ENCODE measurements at places on chromosomes 12 and 14.
A peak's percentile ranks its signal among the peaks of the same experiment; 100 is the strongest.

DNA sequence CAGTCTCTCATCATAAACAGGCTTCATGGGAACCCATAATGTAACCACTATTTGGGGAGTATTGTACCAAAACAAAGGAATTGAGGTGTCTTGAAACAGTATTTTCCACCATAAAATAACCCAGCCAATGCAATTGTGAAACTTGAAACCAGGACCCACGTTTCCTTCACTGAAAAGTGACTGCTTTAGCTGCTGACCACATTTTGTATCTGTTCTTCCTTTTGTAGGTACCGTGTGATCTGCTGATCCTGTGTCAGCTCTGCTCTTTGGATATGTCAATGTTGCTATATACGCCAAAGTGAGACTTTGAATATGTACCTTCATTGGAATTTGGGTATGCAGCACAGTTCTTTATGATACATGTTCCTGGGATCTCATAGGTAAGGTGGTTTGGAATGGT, 95.1 kb upstream of the CNTN1 start:
- no peak for DNase-seq

- no peak for DNase-seq
Observed at GRCh38 chr14:74613211-74613914, 1.3 kb upstream of the LTBP2 start.

- DNase-seq: no peak
Observed at GRCh38 chr14:78308079-78308478, 137.9 kb downstream of the NRXN3 start.

DNA sequence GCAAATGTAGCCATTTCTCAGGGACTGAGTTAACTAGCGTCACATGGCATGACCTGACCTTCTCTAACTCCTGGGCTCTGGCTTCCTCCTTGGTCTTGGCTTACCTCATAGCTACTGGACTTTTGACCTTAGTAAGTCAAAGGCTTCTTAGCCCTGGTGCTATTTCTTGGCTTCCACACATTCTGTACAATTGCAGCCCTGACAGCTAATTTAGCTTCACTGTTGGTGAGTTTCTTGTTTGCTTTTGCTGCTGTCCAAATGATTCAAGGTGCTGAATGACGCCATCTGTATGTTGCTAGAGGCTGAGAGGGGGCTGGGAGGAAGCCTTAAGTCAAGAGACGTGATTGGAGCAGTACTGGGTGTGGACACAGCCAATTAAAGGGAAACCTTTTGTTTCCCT, 202.7 kb downstream of the PRKD1 start:
- DNase-seq: no peak

DNA sequence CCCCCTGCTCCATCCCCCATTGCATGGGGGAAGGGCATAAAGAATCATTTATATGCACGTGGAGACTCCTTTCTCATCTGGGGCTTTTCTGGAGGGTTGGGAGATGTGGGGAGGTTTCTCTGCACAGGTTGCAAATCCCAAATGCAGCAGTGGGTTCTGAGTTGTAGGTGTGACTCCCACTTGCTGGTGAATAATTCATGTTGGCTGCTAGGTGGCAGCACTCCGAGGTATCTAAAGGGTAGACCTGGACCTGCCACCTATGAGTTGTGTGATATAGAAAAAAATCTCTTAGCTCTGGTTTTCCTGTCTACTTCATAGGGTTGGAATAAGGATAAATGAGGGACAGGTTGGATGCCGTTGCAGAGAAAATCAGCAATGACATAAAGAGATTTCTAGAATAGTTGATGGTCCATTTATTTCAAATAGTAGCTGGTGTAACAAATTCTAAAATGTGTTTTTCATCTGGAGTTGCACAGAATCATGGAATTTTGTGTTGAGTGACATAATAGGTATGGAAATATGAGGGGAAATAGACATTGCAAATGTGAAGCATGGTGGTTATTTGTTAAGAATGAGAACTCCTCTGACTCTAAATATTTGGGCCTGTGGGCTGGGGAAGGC, 4.6 kb downstream of the MARCHF9 start:
- DNase-seq: no peak

- no peak for DNase-seq
Observed at GRCh38 chr12:14771651-14772137, 31.6 kb downstream of the WBP11 start.

GRCh38 chr12:105574056-105574715, 243.7 kb downstream of the C12orf75 start:
- peak; percentile 19 for DNase-seq

GRCh38 chr12:120818416-120818815, 85.7 kb downstream of the SPPL3 start:
- no peak for DNase-seq

DNA sequence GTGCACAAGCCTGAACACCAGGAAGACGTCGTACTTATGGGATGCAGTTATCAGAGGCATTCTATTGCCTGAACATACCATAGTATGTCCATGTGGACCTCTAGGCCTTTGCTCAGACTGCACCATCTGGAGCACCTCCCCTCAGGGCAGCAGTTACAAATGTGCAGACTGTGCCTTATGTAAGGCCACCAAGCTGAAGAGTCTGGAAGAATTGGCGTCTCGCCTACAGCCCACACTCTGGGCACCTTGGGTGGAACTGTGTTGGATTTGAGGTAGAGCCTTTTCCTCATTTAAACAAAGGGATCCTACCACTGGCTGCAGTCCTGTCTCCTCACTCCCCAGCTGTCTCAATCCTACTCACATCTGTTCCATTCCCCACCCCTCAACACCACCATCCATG, 204.3 kb upstream of the FRMD6 start:
- no peak for DNase-seq

DNA sequence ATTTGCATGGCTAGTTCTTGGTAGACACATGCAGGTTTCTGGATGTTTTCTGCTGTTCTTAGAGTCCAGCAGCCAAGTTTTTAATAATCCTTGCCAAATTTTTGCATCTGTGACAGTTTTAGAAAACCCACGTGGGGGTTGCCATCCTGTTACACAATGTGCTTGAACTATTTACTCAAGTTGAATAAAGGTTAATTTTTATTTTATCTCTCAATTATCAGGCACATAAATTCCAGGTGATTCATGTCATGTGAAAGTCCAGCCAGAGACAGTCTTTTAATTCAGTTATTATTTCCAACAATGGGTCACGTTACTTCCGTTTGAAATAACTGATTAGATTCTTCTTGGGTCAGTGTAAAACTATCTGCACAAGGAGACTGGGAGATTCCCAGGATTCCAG, 15.7 kb downstream of the MYRFL start:
- DNase-seq: no peak

GRCh38 chr14:73287071-73287470, 49.8 kb downstream of the PAPLN start:
- DNase-seq: no peak

All from ascending aorta (tissue), 2 donors.